ENCODE measurements at places on chromosomes 7 and 10.

DNA sequence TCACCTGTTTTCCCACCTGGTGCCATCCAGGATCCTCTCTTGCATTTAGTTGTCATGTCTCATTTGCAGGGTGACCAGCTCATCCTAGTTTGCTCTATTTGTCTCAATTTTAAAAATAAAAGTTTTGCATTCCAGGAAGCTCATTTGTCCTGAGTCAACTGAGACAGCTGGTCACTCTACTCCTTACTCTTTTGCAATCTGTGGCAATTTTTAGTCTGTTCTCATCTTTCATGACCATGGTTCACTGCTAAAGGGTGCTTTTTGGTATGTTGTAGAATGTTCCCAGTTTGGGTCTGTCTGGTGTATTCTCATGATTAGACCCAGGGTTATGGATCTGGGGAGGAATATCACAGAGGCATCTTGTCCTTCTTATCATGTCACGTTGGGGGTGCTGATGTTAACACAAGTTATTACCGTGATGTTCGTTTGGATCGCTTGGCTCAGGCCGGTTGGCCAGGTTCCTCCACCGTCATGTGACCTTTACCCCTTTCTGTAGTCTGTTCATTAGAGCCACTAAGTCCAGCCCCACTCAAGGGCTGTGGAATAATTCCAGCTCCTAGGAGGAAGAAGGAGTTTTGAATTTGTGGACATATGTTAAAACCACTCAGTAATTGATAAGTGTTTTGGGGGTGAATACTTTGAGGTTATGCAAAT lies 103.3 kb upstream of the IGFBP3 start:
- no peak for DNase-seq

DNA sequence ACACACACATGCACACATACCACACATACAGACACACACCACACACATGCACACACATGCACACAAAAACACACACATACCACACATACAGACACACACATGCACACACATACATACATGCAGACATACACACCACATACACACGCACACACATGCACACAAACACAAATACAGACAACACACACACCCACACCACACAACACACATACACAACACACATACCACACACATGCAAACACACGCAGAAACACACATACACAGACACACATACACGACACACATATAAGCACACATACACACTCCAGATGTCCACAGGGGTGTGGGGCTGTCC lies 60.1 kb upstream of the PPP2R2D start:
- DNase-seq = no peak

DNA sequence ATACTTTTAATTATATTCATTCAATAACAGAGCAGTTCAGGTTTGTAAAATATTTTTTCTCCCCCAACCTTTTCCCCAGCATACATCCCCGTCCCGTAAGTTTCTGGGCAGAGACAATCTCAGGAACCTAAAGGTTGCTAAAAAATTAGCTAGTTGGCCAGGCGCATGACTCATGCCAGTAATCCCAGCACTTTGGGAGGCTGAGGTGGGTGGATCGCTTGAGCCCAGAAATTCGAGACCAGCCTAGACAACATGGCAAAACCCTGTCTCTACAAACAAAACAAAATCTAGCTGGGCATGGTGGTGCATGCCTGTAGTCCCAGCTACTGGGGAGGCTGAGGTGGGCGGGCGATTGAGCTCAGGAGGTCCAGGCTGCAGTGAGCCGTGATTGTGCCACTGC lies 40.2 kb downstream of the TCF7L2 start:
- DNase-seq = no peak

- DNase-seq = no peak
These were observed 327.2 kb upstream of the AKR1E2 start for GRCh38 chr10:4498711-4499251.

- no peak for DNase-seq
These were observed 69.0 kb upstream of the PDCD4 start for GRCh38 chr10:110802551-110803238.

GRCh38 chr7:138248609-138249008 lies 172.3 kb downstream of the AKR1D1 start:
- DNase-seq = no peak

DNA sequence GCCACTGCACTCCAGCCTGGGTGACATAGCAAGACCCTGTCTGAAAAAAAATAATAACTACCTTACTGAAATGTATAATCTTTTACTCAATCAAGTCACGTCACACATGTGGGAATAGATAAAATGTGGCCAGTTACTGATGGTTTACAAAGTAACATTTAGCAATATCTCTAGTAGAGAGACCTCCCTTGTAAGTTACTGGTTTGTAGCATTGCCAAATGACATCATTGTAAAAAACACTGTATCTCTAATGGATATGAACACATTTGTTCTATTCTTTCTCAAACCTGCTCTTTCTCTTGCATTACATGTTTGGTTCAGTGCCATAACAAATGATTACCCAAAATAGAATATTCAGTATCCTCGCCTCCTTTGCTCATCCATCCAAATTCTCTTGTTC lies 18.8 kb downstream of the TET1 start:
- no peak for DNase-seq

DNA sequence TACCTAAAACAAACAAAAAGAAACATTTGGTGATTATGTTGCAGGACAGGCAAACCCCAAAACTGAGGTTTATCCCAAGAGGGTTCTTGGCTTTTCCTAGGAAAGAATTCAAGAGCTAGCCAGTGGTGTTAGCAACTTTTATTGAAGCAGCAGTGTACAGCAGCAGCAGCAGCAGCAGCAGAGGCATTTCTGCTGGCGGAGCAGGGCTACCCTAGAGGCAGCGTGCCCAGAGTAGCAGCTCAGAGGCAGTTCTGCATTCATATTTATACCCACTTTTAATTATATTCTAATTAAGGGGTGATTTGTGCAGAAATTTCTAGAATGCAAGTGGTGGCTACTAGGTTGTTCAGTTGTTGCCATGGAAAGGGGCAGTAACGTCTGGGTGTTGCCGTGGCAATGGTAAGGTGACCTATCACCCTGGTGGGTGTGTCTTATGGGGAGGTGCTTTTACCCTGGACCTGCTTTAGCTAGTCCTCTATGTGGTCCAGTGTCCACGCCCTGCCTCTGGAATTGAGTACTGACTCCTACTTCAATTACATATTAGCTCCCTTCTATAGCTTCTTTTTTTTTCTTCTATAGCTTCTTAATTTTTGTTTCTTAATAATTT lies 53.9 kb downstream of the VCL start:
- DNase-seq = no peak

GRCh38 chr7:29798422-29798821 lies 7.9 kb upstream of the WIPF3 start:
- DNase-seq = no peak

GRCh38 chr7:140222814-140223213 lies 46.0 kb upstream of the KDM7A start:
- DNase-seq = no peak

GRCh38 chr10:106557053-106557452 lies 607.5 kb downstream of the SORCS1 start:
- DNase-seq = no peak

- DNase-seq = no peak
These were observed 53.6 kb upstream of the ZPBP start for GRCh38 chr7:50146692-50147091.
